GOT3 (cell line): ENCODE measurements at places on chromosomes 2 and 18.

- no peak for DNase-seq
Measured at GRCh38 chr2:41994233-41994637, 53.6 kb upstream of the PKDCC start.

GRCh38 chr2:52749764-52750163, 1017.8 kb upstream of the CHAC2 start:
- no peak for DNase-seq

GRCh38 chr2:76027761-76028160, 317.0 kb upstream of the GCFC2 start:
- DNase-seq, result no peak

- DNase-seq, result no peak
Measured at GRCh38 chr2:17058772-17059402, 393.3 kb upstream of the CYRIA start.

DNA sequence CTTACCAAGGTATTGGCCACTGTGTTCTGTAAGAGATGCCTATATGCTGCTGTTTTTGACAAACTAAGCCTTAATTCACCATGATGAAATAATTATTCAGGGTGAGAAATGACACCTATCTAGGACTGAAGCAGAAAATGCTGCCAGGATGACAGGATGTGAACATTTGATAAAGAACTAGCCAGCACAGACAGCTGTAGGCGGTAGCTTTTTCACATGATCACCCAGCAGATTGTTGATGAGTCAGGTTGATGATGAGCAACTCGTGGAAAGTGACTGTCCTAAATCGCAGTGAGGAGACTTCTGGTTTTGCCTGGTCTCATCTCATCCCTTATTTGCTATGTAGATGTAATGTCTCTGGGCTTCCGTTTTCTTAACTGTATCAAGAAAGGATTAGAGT, 144.1 kb downstream of the PRPF40A start:
- no peak for DNase-seq

- no peak for DNase-seq
Measured at GRCh38 chr2:137300987-137301386, 535.6 kb downstream of the THSD7B start.

DNA sequence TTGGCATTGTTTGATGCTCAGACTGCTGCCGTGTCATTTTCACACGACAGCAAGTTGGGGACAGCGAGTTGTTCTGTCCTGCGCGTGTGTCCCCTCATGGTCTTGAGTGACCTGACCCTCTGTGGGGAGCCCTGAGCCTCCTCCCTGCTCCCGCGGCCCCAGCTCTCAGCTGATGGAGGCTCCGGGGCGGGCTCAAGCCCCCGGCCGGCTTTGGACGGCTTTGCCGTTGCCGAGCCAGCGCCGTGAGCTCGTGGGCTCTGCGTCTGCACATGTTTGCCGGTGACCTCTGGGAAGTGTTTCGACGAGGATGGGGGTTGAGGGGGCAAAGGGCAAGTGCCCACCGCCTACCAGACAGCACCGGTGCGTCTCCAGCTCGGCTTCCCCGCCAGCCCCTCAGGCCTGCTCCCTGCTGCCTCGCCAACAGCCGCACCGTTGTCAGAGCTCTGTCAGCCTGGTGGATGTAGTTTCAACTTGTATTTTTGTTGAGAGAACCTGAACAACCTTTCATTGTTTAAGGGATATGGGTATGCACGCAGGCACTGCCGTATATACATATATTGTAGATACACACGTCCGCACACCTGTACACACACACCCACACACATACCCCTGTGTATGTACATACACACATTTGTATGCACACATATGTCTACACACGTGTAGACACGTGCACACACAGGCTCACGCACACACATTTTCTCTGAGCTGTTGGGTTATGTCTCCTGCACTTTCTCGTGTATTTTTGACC, 13.7 kb downstream of the PDCD1 start:
- DNase-seq, result no peak
